ENCODE measurements at places on chromosomes 1 and 21.
A peak's percentile ranks its signal among the peaks of the same experiment; 100 is the strongest.

DNA sequence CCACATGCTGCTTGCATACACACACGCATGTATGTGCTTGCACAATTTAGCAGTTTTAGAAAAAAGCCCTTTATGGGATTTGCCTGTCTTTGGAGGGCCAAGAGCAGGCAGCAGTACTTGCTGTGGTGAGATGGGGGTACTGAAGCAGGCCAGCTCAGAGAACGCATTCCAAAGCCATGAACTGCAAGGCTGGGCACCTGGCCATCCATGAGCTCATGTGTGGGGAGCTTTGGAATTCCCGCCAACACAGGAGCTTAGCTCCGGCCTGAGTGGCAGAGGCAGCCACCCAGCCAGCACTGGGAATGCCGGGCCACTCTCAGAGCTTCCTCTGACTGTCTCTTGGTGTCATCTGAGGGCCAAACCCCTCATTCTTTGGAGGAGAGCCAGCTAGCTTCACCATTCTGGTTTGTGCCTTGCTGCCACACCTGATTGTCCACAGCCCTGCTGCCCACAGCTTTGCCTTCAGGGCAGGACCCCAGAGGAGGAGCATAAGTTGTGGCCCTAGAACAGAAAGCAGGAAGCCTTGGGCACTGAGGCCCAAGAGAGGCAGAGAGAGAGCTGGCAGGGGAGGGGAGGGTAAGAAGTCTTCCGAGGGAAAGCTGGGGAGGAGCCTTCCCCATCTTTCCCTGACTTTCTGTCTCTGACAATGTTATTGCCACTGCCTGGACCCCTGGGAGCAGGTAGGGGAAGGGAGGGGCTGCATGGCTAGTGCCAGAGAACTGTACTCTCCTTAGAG is 92.1 kb upstream of the POU3F1 start:
- DNase-seq, result no peak

DNA sequence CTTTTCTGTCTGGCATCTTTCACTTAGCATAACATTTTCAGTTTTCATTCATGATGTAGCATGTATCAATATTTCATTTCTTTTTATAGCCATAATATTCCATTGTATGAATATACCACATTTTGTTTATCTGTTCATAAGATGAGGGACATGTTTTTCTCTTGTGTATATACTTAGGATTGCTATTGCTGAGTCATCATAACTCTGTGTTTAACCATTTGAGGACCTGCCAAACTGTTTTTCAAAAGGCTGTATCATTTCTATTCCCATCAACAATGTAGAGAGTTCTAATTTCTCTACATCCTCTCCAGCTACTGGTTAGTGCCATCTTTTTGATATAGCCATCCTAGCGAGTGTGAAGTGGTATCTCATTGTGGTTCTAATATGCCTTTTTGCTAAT is 26.2 kb downstream of the MPZL1 start:
- no peak for DNase-seq

- DNase-seq, result peak; percentile 36
Measured at GRCh38 chr1:169484683-169485430, 887 bp downstream of the SLC19A2 start.

- DNase-seq, result no peak
Measured at GRCh38 chr1:201088901-201089525, 23.2 kb downstream of the CACNA1S start.

GRCh38 chr1:230790026-230790425 is 42.8 kb downstream of the CAPN9 start:
- no peak for DNase-seq

GRCh38 chr1:216888731-216889130 is 165.5 kb upstream of the ESRRG start:
- no peak for DNase-seq

DNA sequence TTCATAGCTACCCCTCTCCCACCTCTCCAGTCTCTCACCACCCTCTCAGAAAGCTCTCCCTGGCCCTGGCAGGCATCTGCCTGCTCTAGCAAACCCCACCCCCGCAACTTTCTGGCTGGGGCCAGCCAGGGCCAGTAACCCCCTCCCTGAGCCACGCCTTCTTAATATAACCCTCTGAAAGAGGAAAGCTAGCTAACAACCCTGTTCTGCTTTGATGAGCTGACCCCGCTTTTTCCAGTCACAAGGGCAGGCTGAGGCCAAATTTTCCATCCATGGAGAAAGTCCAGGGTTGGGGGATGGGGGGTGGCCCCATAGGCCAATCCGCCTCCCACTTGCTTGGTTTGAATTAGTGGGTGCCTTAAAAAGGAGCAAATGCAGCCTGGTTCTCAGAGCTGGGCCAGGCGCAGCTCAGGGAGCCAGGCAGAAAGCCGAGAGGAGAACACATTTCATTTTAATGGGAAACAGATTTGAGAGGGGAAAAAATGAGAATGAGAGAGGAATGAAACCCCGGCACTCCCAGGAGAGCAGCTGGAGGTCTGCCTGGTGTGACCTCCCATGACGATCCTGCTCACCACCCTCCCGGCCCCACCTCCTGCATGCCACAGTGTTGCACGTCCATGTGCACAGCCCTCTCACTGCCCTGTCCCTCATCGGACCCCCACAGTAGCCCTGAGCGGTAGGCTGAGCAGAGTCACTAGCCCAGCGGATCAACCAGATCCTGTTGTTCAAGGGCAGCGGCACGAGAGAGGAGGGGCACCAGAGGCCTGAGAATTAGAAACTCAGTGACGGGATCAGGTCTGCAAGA is 62.3 kb downstream of the OPTC start:
- no peak for DNase-seq

GRCh38 chr1:18722270-18722669 is 91.6 kb downstream of the PAX7 start:
- DNase-seq, result no peak

- no peak for DNase-seq
Measured at GRCh38 chr21:38955495-38955894, 149.8 kb downstream of the ETS2 start.

- DNase-seq, result peak; percentile 9
Measured at GRCh38 chr1:3069491-3070308, 697 bp downstream of the PRDM16 start.

- DNase-seq, result no peak
Measured at GRCh38 chr1:64608005-64608650, 136.7 kb upstream of the RAVER2 start.

DNA sequence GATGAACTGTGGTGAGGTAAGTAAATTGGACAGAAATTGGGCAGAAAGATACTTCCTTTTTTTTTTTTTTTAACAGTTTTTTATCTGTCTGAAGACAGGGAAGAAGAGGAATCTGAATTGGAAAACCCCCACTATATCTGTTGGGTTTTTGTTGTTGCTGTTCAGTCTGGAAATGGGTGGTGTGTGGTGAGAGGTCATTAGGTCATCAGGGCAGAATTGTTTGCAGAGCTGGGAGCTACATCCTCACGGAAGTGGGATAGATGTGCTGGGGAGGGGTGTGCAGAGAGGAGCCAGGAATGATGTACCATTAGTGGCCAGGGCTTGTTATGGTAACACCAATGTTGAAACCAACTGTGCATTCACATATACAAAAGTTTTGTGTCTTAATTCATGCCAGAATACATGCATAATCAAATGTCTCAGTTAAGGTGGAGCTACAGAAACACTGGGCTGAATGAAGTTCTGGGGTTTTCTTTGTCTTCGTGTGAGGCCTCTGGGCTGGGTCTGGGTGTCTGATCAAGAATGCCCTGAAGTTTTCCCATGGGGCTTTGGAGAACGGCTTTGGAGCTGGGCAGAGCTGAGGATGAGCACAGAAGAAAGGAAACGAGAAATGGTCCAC is 12.4 kb downstream of the USP25 start:
- DNase-seq, result no peak

GRCh38 chr1:205162301-205162700 is 40.5 kb upstream of the RBBP5 start:
- no peak for DNase-seq

DNA sequence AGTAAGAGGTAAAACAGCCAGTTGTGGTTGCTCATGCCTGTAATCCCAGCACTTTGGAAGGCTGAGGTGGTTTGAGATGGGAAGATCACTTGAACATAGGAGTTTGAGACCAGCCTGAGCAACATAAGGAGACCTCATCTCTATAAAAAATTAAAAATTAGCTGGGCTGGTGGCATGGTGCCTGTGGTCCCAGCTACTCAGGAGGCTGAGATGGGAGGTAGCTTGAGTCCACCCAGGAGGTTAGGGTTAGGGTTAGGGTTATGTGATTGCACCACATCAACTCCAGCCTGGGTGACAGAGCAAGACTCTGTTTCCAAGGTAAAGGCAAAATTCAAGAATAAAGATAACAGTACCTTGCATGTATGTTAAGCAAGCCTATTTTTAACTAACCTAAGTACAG is 3.5 kb downstream of the SAMSN1 start:
- DNase-seq, result no peak

- DNase-seq, result no peak
Measured at GRCh38 chr1:80542231-80542630, 1258.5 kb upstream of the ADGRL2 start.

- DNase-seq, result no peak
Measured at GRCh38 chr1:223126741-223127140, 16.3 kb downstream of the TLR5 start.

DNA sequence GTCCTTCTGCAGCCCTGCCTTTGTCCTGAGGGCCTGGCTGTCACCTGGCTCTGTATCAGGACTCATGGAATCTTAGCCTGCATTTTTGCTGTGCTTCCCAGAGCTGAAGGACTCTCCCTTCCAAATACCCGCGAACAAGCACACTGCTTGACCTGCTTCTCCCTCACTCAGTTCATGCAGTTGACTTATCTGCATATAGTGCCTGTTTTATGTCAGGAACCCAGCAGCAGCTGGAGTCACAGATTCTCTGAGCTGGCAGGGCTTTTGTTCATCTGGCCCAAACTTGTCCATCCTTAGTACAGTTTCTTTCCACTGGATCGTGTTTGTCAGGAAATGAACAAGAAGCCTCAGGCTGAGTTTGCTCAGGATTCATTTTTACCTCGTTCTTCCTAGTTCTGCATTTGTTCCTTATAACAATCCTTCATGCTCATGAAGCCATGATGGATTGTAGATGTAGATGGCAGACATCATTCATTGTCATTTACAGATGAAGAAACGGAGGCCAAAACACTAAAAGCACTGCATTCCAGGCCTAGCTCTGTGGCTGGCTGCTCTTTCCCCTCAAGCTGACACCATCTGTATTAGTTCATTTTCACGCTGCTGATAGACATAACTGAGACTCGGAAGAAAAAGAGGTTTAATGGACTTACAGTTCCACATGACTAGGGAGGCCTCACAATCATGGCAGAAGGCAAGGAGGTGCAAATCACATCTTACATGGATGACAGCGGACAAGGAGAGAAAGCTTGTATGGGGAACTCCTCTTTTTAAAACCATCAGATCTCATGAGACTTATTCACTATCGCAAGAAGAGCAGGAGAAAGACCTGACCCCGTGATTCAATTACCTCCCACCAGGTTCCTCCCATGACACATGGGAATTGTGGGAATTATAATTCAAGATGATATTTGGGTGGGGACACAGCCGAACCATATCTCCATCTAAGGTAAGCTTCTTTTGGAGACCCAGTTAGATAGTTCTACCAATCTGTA is 150.9 kb downstream of the HIVEP3 start:
- no peak for DNase-seq

DNA sequence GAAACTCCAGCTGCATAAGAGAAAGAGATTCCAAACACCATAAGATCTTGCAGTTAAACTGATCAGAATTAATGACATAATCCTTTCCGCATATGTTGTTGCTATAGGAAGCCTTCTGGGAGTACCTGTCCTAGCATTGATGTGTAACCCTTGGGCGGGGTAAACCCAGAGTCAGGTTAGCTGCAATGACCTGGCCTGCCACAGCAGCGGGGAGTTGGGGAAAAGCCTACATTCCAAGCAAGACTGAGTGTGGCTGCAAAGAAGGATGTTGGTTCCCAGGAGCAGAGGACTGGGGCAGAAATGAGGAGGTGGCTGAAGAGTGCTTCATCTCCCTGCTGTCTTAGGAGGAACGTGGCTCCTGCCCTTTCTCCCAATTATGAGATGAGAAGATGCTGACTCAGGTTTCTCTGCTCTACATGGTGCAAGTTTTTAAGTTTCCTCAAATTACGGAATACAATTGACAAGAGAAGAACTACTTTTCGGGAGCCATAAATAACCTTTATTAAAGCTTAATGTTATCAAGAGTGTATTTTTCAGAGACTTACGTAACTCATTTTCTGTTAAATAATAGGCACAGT is 142.1 kb downstream of the RYR2 start:
- DNase-seq, result no peak

GRCh38 chr1:151196292-151196800 is 2.0 kb upstream of the PIP5K1A start:
- peak; percentile 70 for DNase-seq

GRCh38 chr1:8985915-8986813 is 40.1 kb downstream of the SLC2A7 start:
- no peak for DNase-seq

GRCh38 chr1:41169066-41169798 is 72.9 kb downstream of the SCMH1 start:
- no peak for DNase-seq

DNA sequence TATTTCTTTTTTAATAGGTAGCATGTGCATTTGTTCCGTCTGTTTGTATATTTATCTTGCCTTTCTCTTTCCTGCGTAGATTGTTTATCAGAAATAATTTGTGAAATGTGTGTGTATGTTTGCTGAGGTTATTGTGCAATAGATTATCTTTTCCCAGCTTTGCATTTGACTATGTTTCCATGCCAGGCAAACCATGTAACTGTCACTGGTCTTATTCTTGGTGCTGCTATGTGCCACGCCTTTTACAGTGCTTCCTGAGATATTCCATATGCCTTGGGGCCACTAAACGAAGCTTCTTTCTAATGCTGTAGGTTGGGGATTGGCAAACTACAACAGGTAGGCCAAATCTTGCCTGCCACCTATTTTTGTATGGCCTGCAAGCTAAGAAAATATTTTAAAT is 598.8 kb downstream of the PLPP3 start:
- DNase-seq, result no peak

GRCh38 chr1:229148743-229149142 is 122.2 kb upstream of the RAB4A start:
- DNase-seq, result no peak

DNA sequence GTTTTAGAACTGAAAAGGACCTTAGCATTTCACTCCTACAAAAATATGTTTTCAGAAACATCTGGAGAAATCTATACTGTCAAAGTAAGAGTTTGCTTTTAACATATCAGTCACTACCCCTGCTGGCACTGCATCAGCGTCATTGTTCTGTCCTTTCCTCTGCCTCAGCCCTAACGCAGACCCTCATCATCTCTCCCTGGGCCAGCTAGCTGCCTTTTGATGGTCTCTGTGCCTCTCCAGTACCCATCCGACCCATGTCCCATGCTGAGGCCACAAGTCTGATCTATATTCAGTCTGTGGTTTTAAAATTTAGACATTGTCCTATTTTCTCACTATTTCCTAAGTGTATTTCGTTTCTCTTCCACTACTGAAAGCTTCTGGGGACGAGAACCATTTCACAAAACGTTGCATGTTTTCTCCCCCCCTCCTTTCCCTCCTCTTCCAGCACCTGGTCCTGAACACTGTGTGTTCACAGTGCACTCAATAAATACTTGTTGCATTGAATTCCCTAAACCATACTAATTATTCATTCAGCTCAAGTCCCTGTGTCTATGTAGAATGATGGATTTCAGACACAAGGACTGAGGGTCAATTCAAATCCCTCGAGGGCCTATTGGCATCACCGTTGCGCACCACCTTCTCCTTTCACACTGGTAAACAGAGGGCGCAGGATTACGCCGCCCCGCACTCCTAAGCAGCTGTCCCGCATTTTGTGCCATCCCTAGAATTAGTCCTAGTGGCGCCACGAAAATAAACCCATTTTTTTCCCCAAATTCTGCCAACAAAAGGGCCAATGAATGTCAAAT is 53.4 kb downstream of the CD2 start:
- peak; percentile 47 for DNase-seq

Measured in activated CD4-positive, alpha-beta T cell treated with anti-CD3 and anti-CD28 coated beads, Interleukin-2, Interleukin-4, amounts not matched to agents 100 ng/mL and 50 ng/mL, durations not matched to agents 16 hours and 8 hours (primary cell).